H4 (cell line): ENCODE measurements at places on chromosomes 1 and 21. TPM values are rescaled to one million over a fixed set of nuclear protein-coding genes. Genes with fewer than 3 reads are reported as not detected.

GRCh38 chr1:157505481-157506272 lies 46.6 kb downstream of the FCRL5 start:
- DNase-seq: peak; percentile 55

DNA sequence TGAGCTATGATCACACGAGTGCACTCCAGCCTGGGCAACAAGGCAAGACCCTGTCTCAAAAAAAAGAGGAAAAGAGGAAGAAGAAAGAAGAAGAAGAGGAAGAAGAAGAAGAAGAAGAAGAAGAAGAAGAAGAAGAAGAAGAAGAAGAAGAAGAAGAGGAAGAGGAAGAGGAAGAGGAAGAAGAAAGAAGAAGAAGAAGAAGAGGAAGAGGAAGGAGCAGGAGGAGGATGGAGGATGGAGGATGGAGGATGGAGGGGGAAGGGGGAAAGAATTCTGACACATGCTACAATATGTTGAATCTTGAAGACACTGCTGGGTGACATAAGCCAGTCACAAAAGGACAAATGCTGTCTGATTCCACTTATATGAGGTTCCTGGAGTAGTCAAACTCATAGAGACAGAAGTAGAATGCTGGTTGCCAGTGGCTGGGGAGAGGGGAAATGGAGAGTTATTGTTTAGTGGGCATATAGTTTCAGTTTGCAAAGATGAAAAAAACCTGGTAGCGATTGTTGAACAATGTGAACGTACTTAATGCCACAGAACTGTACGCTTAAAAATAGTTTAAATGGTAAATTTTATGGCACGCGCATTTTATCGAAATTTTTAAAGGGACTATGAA lies 47.3 kb upstream of the COA6 start:
- no peak for DNase-seq

- DNase-seq: no peak
These were observed 95.7 kb upstream of the GCLM start for GRCh38 chr1:94004924-94005323.

- DNase-seq: no peak
These were observed 17.5 kb upstream of the ETV3 start for GRCh38 chr1:157155658-157156057.

GRCh38 chr21:45208627-45208951 lies 79.1 kb downstream of the POFUT2 start:
- no peak for DNase-seq

Gene FMOD
- 0.10 TPM in 1 of 2 replicates, not detected in the other for total RNA-seq
